Hematopoietic multipotent progenitor cell (in vitro differentiated cells): ENCODE measurements at places on chromosomes 7 and 10. TPM values are rescaled to one million over a fixed set of nuclear protein-coding genes. Genes with fewer than 3 reads are reported as not detected.

The ZNF3 gene
- total RNA-seq: 25.9 TPM

The TMEM139 gene
- not detected for total RNA-seq

The TMEM196 gene
- not detected for total RNA-seq

The GNAT3 gene
- not detected for total RNA-seq

The GRM8 gene
- total RNA-seq: not detected

The ERVW-1 gene
- under 0.01 TPM for total RNA-seq

The NRF1 gene
- 23.7 TPM for total RNA-seq

The FAM131B gene
- total RNA-seq: 0.81 TPM

The LRRC72 gene
- not detected for total RNA-seq

The GRID2IP gene
- 3.2 TPM for total RNA-seq

The CLRN3 gene
- not detected for total RNA-seq

The ACHE gene
- 0.27 TPM for total RNA-seq

The HYAL4 gene
- total RNA-seq: not detected

The STK31 gene
- total RNA-seq: under 0.01 TPM

- peak; percentile 39 for DNase-seq
Measured at GRCh38 chr7:141563956-141564623, 12.9 kb downstream of the AGK start.

DNA sequence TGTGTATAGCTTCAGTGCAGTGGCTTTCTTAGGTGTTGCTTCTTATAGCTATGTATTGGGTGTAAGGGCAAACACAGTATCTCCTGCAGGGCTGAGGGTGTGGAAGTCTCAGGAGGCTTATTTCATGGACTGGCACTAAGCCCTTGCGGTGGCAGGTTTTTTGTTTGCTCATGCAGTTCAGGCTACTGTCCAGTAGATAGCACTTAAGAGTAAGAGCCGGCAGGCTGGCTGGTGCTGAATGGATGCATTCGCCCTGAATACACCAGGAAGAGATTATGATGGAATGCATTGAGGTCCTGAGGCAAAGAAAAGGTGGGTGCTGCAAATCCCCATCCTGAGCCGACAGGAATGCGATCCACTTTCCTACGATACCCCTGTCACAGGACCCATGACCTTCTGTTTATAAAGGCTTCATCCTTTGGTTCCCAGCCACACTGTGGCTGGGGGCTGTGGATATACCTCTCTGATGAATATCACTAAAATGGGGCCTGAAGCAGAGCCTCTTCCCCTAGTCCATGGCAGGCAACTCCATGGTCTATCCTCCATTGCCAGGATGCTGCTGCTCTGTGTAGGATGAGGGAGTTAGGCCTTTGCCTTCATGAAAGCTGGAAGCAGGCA is 44.9 kb downstream of the ANXA8 start:
- DNase-seq: no peak

- DNase-seq: no peak
Measured at GRCh38 chr10:44958196-44958897, 1.3 kb upstream of the RASSF4 start.

DNA sequence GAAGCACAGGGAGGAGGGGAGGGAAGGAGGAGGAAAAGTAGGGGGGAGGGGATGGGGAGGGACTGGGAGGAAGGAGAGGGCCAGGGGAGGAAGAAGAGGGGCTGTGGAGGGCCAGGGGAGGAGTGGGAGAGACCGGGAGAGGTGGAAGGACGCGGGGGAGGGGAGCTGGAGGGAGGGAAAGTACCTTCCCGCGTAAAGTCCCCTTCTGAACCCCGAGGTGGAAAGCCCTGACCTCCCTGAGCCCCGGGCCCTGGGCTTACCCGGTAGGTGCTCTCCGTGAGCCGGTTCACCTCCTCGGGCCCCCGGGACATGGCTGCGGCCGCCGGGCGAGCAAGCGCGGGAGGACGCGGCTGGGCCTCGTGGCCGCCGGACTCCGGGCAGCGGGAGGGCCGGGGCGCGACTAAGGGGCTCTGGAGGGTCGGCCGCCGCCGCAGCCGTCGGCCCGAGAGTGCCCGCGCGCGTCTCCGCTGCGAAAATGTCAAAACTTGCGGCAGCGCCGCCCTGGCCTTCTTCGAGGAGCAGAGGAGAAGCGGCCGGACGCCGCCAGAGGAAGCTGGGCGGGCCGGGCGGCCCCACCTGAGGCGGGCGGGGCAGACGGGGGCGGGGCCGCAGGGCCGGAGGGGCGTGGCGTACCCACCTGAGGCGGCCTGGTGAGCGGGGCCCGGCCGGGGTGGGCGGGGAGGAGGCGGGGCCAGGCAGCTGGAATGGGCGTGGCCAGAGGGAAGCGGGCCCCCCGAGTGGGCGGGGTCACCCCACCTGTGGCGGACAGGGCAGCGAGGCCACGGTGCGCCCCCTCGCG is at the start of gene BAIAP2L1:
BAIAP2L1 (minus strand) TSS at position 549 of the 799 bp plus-strand sequence; CDS start at position 311, 238 bp downstream.
- peak; percentile 58 for DNase-seq

DNA sequence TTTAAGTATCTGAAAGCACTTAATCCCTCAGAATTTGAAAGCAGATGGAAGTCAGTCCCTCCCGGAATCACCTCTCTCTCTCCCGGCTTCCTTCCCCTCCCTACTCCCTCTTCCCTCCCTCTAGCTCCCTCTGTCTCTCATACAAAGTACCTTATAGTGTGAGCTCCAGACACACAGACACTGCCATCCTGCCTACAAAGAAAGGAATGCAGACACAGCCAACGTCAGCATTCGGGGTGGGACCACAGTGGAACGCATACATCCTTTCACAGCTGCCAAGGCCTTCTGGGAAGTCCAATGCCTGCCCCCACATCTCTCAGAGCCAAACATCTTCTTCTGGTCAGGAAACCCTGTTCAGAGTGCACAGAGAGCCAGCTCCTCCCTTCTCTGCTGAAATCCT is 9.3 kb downstream of the NOD1 start:
- peak; percentile 18 for DNase-seq

- DNase-seq: no peak
Measured at GRCh38 chr7:65912237-65912636, 39.4 kb downstream of the VKORC1L1 start.

DNA sequence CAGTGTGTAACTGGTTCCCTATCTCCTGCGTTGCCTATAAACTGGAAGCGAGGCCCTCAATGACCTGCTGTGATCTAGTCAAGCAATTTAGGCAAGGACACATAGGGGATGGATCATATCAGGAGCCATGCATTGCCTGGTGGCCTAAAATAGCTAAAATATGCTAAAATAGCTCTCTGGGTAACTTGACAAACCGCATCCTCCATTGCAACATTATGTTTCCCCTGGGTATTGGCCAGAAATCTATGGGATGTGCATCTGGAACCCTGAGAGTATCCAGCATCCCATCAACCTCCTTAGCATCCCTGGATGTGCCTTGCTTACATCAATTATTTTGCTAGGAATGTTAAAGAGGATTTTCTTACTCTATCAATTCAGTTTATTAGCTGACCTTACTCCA is 91.7 kb upstream of the ADCY1 start:
- DNase-seq: no peak

DNA sequence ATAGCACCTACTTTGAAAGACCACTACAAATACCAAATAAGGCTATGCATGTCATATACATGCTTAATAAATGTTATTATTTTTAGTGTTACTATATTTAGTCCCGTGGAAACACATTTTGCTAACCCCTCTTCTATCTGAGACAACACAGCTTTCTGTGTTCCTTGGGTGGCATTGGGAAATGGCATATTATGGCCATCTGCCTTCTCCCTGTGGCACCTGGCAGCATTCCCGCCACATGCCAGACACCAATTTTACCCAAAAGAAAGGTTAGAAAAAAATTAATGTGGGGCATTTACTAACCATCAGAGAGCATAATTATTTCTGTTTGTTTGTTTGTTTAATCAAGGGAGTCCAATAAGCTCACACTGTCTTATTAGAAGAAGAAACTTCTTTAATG is 168.6 kb upstream of the ETV1 start:
- no peak for DNase-seq

DNA sequence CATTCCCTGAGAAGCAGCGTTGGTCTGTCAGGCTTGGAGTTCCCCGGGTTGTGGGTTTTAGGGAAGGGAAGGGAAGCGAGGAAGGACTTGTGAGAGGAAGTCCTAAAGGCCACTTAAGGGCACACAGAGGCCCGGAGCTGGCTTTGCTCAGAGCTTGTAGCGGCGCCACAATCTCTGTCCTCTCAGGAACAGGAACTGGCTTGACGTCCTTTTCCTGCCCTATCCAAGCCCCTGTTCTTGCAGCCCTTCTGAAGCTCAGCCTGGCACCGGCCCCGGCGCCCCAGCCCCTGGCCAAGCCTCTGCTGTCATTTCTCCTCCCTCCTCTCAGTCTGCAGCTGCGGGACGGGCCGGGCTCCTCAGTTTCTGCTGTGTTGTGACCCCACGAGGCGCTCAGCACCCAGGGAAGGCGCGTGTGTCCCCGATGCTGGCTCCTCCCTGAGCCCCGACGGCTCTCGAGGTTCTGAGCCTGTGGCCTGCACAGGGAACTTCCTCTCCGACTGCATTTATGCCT is at the start of gene GIMAP8:
GIMAP8 (plus strand) TSS at position 140 of the 511 bp plus-strand sequence. CDS start 16,069 bp downstream, outside the sequence.
- peak; percentile 38 for DNase-seq

DNA sequence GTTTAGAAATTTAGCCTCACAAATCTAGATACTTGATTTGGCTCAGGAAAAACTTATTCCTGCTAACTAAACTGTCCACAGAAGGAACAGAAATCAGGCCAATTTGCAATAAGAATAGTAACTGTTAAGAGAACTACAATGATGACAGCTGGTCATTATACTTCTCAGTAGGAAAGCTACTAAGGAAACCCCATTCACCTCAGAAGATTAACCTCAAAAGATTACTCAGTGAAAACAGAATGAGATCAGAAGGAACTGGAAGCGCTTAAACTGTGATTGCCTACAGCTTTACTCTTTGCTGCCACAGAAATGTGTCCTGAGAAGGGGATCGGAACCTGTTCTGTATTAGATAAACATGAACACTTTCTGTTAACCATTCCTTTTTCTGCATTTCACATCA is 24.3 kb upstream of the DNAJB12 start:
- no peak for DNase-seq

GRCh38 chr7:94250987-94251386 is 143.7 kb upstream of the COL1A2 start:
- DNase-seq: peak; percentile 14

GRCh38 chr10:7788639-7789286 is 786 bp downstream of the ATP5F1C start:
- DNase-seq: no peak

DNA sequence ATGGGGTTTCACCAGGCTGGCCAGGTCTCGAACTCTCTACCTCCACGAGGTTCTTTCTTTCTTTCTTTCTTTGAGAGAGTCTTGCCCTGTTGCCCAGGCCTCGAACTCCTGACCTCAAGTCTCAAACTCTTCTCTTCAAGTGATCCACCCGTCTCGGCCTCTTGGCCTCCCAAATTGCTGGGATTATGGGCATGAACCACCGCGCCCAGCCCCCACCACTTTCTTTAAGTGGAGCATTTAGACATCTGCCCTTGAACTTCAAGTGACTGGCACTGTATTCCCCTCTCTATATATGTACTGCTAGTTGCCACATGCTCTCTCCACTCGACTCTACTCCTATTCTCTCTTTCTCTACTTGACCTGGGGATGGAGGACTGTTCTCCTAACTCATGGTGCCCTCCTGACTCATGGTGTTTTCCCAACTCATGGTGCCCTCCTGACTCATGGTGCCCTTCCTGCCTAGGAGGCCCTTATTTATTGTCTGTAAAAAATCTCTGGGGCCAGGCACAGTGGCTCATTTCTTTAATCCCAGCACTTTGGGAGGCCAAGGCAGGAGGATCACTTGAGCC is 19.3 kb upstream of the ACHE start:
- DNase-seq: no peak

- no peak for DNase-seq
Measured at GRCh38 chr7:101241015-101241363, 3.4 kb upstream of the CLDN15 start.

DNA sequence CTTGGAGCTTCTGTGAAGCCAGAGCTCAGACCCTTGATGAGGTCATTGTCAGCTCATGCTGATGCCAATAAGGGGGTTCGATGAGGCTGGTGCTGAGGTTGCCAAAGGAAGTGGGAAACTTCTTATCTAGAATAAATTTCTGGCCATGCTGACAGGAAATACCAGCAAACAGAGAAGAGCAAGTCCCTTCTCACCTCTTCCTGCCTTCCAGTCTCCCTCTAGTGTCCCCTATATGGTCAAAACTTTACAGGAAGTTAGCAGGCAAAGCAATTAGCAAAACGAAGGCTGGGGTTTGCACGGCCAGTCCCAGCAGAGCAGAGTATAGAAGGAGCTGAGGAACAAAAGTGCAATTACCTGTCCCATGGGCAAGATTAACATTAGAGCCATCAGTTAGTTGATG is 15.1 kb upstream of the NEUROG3 start:
- no peak for DNase-seq

- peak; percentile 8 for DNase-seq
Measured at GRCh38 chr10:15370212-15370855, 755 bp downstream of the FAM171A1 start.

GRCh38 chr7:122433765-122434164 is 129.2 kb upstream of the FEZF1 start:
- no peak for DNase-seq

DNA sequence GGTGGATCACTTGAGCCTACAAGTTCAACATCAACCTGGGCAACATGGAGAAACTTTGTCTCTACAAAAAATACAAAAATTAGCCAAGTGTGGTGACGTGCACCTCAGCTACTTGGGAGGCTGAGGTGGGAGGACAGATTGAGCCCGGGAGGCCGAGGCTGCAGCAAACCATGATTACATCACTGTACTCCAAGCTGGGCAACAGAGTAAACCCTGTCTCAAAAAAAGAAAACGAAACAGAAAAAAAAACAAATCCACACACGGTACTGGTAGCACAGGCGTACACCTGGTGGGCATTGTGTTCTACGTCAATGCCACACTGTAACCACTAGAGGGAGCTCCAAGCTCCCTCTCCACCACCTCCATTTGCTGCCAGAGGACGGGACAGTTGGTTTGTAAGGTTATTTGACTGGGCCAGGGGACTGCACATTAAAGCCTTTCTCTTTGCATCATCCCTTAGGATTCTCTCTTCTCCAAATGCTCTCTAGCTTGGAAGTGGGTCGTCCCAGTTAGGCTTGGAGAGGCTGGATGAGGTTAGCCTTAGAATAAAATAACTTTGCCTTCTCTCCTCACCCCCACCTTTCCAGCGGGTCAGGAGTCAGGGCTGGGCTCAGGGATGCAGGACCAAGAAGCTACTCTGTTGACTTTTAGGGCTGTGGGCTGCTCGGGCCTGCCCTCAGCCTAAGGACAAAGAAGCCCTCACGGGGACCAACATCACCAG is 130.8 kb downstream of the SORBS1 start:
- peak; percentile 53 for DNase-seq

- no peak for DNase-seq
Measured at GRCh38 chr7:47677093-47677492, 95.2 kb upstream of the TNS3 start.

DNA sequence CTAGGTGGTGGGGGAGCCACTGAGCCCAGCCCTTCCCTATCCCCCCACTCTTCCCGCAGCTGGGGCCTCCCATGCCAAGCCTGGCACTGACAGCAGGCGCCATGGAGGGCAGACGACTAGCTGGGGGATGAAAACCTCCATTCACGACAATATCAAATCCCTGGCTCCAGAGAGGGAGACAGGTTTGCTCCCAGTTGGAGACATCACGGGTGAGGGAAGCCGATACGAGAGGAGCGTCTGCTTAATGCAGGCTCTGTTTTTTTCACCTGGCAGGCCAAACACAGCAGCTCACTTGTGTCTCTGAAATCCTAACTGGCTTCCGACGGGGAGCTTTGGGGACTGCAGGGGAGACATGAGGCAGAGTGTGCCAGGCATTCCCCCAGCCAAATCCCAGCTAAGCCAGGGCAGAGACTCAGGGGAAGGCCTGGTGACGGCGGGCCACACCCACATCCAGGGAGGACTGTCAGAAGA is 307.4 kb upstream of the ZMIZ1 start:
- DNase-seq: no peak
